ENCODE measurements at places on chromosomes 2 and 18.

DNA sequence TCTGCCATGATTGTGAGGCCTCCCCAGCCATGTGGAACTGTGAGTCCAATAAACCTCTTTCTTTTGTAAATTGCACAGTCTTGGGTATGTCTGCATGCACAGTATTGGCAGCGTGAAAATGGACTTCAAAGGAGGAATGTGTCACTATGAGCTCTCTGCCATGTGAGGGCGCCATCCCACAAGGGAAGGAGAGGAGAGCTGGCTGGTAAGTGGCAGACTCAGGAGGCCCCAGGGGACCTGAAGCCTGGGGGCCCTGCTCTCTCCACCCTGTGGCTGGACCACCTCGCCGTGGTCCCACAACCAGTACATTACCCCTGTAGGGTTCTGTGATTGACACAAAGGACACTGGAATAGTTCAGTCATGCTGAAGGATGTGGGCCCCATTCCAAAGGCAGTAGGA, 122.1 kb downstream of the RPIA start:
- DNase-seq = no peak

- no peak for DNase-seq
Observed at GRCh38 chr2:183606718-183607085, 482.5 kb downstream of the NUP35 start.

- peak; percentile 5 for DNase-seq
Observed at GRCh38 chr2:3282056-3282998, 95.3 kb downstream of the EIPR1 start.

GRCh38 chr2:33158482-33159003, 211.8 kb downstream of the LTBP1 start:
- no peak for DNase-seq

GRCh38 chr2:222452422-222452950, 28.1 kb downstream of the SGPP2 start:
- DNase-seq = no peak

- DNase-seq = no peak
Observed at GRCh38 chr2:233434666-233435330, 80.5 kb downstream of the DGKD start.

DNA sequence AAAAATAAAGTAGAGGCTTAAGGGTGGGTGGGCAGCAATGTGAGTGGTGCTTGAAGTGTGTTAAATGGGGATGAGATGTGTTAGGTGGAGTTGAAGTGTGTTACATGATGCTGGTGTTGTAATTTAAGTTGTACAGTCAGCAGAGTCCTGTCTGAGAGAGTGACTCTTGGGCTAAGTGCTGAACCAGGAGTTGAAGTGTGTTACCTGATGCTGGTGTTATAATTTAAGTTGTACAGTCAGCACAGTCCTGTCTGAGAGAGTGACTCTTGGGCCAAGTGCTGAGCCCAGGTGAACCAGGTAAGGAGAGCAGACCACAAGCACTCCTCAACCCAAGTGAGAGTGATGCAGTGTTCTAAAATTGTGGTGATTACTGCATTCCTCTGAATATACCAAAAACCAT, 40.6 kb downstream of the LCLAT1 start:
- DNase-seq = no peak

- DNase-seq = peak; percentile 83
Observed at GRCh38 chr2:71578767-71579342, 125.5 kb downstream of the DYSF start.

DNA sequence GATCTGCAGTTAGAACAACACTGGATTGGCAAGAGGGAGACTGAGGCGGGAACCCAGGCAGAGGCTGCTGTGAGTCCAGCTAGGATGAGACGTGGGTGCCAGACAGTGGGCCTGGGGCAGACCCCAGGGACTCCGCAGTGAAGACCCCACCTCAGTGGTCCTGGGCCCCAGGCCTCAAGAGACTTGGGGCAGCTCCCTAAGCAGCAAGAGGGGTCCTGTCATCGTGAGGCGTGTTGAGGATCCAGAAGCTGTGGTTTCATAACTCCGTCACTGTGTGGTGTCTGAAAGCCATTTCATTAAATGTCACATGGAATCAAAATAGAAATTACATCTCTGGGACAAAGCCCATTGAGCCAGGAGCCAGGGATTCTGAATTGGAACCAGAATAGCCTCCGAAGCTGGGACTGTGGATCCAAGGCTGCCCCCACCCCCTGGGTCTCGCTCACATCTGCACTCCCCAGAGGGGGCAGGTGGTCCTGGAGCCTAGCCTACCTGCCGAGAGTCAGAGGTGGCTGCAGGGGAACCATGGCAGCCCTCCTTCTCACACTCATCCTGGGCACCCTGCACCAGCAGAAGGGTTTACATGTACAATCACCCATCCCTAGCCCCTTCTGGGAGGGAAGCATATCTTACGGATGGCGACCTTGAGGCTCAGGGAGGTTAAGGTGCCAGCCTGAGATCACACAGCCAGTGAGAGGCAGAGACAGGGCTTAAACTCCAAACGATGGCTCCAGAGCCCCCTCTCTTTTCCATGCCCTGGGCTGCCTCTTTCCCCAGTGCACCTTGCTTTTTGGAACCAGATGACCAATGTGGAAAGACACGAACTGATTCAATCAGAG, 23.2 kb downstream of the RRM2 start:
- DNase-seq = no peak

DNA sequence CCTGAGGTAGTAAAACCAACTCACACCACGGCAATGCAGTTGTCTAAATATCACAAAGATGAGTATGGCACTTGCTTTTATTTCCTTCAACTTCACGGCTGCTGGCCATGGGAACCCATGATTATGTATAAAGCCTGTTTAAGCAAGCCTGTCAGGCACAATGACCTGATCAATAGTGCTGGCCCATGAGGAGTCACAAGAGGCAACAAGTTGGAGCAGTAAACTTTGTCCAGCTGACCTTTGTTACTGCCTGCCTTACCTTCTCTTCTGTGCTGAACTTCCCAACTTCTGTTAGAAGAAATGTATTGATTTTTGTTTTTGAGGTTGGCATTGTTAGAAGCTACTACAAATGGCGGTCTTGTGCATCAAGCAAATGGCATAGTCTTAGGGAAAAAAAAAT, 151.9 kb downstream of the RAB3GAP1 start:
- DNase-seq = no peak

- no peak for DNase-seq
Observed at GRCh38 chr2:209411718-209412117, 12.1 kb upstream of the MAP2 start.

Measured in tibial artery (tissue), 4 donors.